ENCODE measurements at places on chromosomes 1 and 21.

- no peak for DNase-seq
These were observed 8.2 kb downstream of the TTLL7 start for GRCh38 chr1:83990734-83991133.

GRCh38 chr1:239025223-239025622 lies 361.1 kb upstream of the CHRM3 start:
- no peak for DNase-seq

DNA sequence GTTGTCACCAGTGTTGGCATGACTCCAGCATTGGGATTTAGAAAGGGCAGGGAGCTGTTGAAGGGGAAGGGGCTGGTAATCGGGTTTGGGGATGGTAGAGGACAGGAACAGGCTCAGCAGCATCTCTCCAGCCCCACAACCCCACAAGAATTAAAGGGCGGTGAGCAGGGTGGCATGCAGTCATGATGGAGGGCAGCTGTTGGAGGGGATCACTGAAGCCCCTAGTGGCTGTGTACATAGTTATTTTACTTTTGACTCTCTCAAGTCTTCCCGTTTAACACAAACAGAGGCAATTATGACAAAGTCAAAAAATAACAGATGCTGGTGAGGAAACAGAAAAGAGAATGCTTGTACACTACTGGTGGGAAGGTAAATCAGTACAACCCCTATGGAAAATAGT lies 213.8 kb downstream of the URB2 start:
- no peak for DNase-seq

- no peak for DNase-seq
These were observed 6.6 kb upstream of the SIM2 start for GRCh38 chr21:36692114-36692834.

DNA sequence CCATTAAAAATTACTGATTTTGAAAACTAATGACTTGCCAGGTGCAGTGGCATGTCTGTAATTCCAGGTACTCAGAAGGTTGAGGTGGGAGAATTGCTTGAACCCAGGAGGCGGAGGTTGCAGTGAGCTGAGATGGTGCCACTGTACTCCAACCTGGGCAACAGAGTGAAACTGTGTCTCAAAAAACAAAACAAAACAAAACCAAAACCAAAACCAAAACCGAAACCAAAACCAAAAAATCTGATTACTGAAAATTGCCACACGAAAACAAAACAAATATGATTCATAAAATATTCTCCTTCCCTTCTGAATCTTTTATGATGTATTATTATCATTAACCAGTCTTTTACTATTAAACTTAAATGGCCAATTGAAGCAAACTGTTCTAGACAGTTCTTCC lies 74.1 kb downstream of the SERINC2 start:
- DNase-seq = peak; percentile 47

DNA sequence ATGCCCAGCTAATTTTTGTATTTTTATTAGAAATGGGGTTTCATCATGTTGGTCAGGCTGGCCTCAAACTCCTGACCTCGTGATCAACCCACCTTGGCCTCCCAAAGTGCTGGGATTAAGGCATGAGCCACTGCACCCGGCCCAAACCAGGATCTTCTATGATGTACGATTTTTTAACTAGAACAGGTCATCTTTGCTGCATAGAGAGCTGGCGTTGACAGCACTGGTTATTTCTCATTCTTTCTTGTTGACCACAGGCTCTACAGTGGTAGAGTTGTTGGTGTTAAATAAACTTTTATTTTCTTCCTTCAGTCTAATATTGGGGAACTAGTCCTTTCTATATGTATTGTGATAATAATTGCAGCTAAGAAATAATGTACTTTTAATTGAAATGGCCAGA lies 3.8 kb upstream of the MAB21L3 start:
- DNase-seq = no peak

GRCh38 chr1:48876330-48876785 lies 99.7 kb upstream of the BEND5 start:
- no peak for DNase-seq

- peak; percentile 36 for DNase-seq
These were observed at the start of gene CTSS for GRCh38 chr1:150765296-150765976. Gene CTSS (minus strand): TSS chr1:150765778. CDS start chr1:150764763, 1,015 bp downstream.

GRCh38 chr1:44409757-44410156 lies 4.7 kb downstream of the RNF220 start:
- no peak for DNase-seq

GRCh38 chr21:36193200-36193599 lies 36.6 kb downstream of the DOP1B start:
- DNase-seq = no peak

DNA sequence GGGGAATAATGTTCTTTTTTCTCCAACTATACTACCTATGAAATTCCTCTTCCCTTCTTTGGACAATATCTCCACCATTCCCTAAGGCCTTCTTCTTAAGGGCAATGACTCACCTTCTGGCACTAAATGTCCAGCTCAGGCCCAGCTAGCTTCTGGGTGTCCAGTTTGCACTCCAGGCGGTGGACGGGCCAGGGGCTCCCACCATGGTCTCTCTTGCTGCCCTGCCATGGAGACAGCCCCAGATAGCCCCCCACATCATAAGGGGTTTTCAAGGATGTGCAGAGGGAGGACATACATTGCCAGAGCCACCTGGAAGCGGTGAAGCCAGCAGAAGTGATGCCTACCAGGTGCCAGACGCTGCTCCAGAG lies 43.8 kb downstream of the C1orf198 start:
- DNase-seq = no peak

GRCh38 chr1:112257043-112257835 lies 138.8 kb upstream of the CTTNBP2NL start:
- DNase-seq = no peak

DNA sequence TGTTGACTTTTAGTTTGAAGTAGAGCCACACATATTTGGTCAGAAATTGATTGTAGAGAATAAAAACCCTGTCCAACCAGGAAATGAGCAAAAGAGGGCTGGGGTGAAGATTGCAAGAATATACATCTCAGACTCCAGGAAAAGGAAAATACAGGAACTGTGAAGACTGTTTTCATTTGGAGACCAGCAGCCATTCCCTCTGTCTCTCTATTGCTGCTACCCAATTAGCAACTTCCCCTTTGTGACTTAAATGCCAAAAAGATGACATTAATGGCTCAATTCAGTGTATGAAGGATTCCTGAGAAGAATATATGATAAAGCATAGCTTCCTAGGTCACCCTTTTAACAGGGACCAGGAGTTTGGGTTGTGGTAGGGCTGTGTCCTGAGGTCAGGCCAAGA lies 31.6 kb upstream of the CEP350 start:
- no peak for DNase-seq

GRCh38 chr1:221308534-221309511 lies 429.6 kb downstream of the HLX start:
- DNase-seq = no peak

DNA sequence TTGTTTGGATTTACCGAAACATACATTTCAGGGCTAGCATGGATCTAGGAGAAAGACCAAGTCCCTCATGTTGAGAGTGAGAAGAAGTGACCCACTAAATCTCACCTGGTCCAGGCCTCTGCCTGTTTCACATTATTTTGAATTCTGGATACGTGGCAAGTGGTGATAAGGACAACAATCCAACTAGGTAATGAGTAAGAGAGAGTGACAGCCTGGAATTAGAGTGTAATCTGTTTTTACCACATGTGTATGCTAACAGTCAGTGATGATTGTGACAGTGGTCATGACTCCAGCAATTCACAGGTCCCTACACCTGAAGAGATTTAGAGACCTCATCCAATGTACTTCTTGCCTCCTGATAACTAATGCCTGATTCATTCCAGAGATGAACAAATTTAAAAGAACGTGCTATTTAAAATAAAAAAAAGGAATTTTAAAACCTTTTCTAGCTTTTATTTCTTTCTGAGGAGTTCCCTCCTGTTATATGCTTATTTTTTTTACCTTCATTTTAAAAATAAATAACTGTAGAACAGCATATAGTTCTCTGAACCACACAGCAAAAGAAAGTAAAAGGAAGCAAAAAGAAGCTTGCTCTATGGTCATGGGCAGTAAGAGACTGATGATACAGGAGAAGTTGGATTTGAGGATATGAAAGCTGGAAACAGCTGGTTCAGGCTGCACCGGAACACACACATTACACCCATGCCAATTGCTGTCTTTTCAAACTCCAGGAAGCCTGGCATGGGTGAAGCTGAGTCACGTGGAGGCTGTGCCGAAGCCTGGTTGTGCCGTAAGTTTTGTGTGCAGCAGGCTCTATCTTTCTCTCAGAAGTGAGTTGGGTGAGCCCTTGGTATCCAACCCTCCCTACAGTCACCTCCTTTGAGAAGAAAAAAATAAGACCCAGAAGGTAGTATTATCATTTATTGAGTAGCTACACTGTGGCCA lies 14.7 kb downstream of the C1orf116 start:
- DNase-seq = no peak

- no peak for DNase-seq
These were observed 43.0 kb downstream of the SNX7 start for GRCh38 chr1:98704474-98704873.

DNA sequence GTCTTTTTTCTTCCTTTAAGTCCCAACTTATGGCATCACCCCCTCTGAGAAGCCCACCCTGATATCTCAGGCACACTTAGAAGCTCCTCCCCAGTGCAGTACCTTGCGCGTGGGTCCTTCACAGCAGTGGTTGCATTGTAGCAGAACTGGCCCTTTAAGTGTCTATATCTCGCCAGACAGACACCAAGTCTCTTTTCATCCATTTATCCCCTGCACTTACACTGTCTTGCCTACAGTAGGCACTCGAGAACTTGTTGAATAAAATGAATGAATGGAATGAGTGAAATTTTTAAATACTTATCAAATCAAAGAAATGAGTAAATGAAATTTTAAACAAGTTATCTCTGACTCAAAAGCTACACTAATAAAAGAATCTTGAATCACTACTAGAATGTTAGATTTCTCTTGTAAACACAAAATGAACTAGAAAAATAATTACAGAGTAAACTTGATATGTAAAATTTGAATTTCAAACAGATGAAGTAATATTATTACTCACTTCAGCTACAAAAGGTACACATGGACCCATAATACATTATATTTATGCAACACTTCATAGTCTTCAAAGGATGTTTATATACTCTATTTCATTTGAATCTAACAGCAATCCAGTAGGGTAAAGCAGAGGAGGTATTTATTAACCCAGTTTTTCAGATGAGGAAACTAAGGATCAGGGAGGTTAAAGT lies 54.7 kb upstream of the MAN1A2 start:
- DNase-seq = peak; percentile 40

DNA sequence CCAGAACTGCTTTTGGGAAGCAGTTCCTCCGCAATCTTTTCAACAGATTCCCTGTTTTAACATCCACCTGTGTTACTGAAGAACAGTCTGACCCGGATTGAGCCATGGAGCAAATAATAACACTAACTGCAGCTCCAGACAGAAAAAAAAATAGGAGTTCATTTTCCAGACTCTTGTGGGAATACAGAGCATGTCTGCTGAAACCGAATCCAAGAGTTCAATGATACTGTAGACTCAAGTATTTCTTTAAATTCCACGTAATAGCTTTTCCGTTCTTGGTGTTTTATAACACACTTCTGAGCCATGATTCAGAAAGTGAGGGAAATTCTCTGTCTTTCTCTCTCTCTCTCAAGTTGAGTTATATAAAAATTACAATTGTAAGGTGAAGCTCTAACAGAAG lies 60.6 kb downstream of the DDAH1 start:
- DNase-seq = no peak

DNA sequence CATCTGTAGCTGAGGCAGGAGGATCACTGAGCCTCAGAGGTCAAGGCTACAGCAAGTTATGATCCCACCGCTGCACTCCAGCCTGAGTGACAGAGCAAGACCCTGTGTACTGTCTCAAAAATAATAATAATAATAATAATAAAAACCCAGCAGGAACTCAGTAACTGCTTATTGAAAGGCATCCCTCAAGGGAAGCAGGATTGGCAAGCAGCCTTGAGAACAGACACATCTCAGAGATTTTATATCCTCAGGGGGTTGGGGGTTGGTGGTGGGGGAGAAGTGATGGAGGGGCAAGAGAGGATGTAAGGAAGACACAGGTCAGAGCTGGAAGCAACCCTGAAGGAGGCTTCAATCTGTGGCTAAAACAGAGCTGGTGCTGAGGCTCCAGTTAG lies 29.6 kb downstream of the GNB1 start:
- DNase-seq = no peak

DNA sequence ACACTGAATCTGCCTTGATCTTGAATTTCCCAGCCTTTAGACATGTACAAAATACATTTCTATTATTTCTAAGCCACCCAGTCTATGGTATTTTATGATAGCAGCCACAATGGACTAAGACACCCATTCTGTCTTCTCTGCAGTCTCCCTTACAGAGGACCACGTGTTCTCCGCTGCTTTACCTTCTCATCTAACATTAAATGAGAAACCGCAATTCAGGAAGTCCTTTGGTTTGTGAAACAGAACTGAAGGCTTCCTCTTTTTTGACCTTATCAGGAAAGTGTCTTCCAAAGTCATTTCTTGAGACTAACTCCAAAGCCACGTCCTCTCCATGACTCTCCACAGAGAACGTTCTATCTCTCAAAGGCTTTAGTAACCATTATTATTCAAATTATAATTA lies 560.1 kb downstream of the OMA1 start:
- no peak for DNase-seq

DNA sequence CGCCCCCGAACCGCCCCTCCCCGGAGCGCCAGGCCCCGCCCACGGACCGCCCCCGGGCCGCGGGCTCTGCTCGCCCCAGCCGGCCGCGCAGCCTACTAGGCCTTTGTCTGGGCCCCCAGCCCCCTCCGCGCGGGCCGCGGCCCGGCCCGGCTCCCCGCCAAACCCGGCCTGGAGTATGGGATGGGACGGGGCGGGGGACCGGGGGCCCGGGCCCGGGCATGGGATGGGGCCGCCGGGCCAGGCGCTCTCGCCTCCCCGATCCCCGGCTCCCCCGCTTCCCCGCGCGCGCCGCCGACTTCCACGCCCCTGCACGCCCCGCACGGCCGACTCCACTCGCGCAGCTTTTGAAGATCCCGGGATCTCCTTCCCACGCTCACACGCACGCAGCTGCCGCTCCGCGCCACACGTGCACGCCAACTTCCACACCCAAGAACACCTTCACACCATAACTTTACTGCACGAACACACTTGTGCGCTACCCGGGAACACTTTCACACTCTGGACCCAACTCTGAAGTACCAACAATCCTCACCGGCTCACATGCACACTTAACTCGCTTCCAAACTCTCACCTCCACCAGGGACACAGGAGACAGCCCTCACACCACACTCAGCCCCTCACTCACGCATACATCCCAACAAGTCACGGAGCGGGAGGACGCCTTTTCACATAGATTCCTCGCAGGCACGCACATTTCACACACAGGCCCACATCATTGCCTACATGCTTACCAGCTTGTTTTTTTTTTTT lies 437 bp upstream of the HSPG2 start:
- peak; percentile 44 for DNase-seq

DNA sequence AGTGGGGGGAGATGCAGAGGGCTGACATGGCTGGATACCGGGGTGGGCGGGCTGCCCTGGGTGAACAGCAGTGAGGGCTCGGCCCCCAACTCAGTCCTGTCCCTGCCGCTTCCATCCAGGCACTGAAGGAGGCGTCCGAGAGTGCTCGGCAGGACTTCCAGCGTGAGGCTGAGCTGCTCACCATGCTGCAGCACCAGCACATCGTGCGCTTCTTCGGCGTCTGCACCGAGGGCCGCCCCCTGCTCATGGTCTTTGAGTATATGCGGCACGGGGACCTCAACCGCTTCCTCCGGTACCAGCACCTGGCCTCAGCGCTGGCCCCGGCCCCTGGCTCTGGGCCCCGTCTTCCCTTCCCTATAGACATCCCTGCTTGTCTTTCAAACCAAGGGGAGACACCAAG lies 15.6 kb downstream of the NTRK1 start:
- DNase-seq = no peak

- DNase-seq = no peak
These were observed 76.4 kb upstream of the SCYL3 start for GRCh38 chr1:169970114-169970513.

All from CD4-positive, alpha-beta T cell treated with Interleukin-15 for 4 hours (primary cell).